PC-9 (cell line): ENCODE measurements at places on chromosomes 13 and 19.
A peak's percentile ranks its signal among the peaks of the same experiment; 100 is the strongest.

DNA sequence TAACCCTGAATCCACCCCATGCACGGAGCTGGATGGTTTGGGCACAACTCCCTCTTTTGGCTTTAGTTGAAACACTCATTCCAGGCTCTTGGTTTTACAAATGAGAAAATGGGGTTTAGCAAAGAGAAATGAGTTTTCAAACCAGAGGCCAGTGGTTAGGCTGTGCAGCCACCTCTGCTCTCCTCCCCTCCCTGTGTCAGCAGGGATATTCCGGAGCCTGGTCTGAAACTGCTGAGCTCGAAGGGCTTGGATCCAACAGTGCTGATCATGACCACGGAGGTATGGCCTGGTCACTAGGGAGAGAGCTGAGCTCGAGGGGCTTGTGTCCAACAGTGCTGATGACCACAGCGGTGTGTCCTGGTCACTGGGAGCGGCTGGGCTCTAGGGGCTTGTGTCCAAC lies 41.5 kb downstream of the ZNF787 start:
- DNase-seq, result no peak
- H3K36me3 ChIP-seq, result no peaks in the 10 kb centered on the region
- no peak overlapping the region for H3K4me3 ChIP-seq
- H3K27ac ChIP-seq, result no peak overlapping the region

DNA sequence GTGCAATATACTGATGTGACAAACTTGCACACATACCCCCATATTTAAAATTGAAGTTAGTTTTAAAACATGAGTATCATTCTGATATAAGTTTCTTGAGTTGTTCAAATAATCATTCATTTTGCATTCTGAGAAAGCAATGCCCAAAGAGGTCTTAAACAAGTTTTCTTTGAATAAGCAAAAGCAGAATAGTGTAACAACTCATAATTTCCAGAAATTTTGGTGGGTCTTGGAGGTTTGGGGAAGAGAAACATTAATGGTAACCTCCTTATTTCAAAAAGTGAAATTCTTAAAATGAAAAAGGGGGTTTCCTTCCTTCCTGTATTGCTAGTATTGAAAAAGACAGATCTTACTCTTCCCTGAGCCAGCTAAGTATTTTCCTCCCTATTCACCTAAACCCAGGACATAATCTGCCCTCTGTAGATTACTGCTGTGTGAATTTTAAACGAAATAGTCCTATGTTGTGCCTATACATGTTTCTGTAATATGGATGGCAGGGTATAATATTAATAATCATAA lies 30.4 kb downstream of the SLC25A15 start:
- H3K27ac ChIP-seq, result no peak overlapping the region
- H3K36me3 ChIP-seq, result no peaks in the 10 kb centered on the region
- no peak overlapping the region for H3K4me3 ChIP-seq
- H3K27me3 ChIP-seq, result no peaks in the 10 kb centered on the region
- DNase-seq, result no peak

GRCh38 chr13:73934215-73934641 lies 200.0 kb downstream of the KLF12 start:
- DNase-seq, result no peak
- no peak overlapping the region for H3K27ac ChIP-seq
- H3K4me3 ChIP-seq, result no peak overlapping the region
- peaks cover 5% of the 10 kb centered on the region; the same call in 1 of the 2 replicates for H3K4me1 ChIP-seq

GRCh38 chr13:104057861-104058260 lies 991.6 kb upstream of the SLC10A2 start:
- no peaks in the 10 kb centered on the region for H3K36me3 ChIP-seq
- no peak overlapping the region for H3K27ac ChIP-seq
- no peak overlapping the region for H3K4me3 ChIP-seq
- no peaks in the 10 kb centered on the region for H3K4me1 ChIP-seq

GRCh38 chr13:101447852-101448251 lies 4.6 kb upstream of the ITGBL1 start:
- no peaks in the 10 kb centered on the region for H3K36me3 ChIP-seq
- no peak for DNase-seq
- no peak overlapping the region for H3K4me3 ChIP-seq
- peaks cover 45% of the 10 kb centered on the region for H3K4me1 ChIP-seq

- H3K36me3 ChIP-seq, result no peaks in the 10 kb centered on the region
- H3K4me3 ChIP-seq, result no peak overlapping the region
- no peaks in the 10 kb centered on the region for H3K4me1 ChIP-seq
- H3K27ac ChIP-seq, result no peak overlapping the region
- H3K27me3 ChIP-seq, result no peaks in the 10 kb centered on the region
These were observed 725.2 kb upstream of the SLITRK1 start for GRCh38 chr13:84607261-84608013.

- peaks cover 4% of the 10 kb centered on the region for H3K36me3 ChIP-seq
- DNase-seq, result peak; percentile 94
- H3K27me3 ChIP-seq, result no peaks in the 10 kb centered on the region
- H3K4me3 ChIP-seq, result peak overlapping the region; percentile 90
- 0 out of 2 replicates have a peak, but pooled peaks cover 6% of the 10 kb centered on the region for H3K4me1 ChIP-seq
These were observed 33.6 kb downstream of the ZNF383 start for GRCh38 chr19:37251308-37252229.

DNA sequence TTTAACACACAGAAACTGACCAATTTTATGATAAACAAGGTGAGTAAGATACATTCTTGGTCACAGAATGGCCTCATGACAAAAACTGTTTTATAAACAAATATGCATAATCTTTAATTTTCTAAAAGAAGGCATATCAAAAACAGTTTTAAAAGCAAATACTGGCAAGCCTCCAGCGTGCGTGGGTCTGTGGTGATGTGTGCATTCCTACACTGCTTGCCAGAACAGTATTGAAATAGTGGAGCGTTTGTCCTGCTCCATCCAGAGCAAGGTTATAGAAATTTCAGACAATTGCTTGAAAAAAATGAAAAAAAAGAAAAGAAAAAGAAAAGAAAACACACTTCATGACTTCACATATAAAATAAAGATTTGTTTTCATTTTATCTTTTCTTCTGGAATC lies 140.9 kb downstream of the MZT1 start:
- no peak overlapping the region for H3K27ac ChIP-seq
- H3K27me3 ChIP-seq, result no peaks in the 10 kb centered on the region
- no peaks in the 10 kb centered on the region for H3K4me1 ChIP-seq
- DNase-seq, result no peak

DNA sequence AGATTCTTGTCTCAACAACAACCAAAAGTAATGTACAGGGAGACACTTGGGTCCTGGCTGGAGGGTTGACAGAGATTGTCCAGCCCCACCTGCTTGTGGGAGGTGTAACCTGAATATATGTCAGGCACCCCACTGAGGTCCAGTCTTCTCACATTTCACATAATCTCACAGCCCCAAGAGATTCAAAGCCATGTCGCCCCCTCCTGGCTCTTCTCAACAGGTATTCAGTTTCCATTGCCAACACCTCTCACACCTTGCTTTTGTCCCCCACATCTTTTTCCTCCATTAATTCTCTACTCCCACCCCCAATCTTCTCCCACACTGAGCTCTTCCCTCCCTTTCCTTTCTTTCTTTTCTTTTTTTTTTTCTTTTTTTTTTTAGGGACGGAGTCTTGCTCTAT lies 11.2 kb downstream of the UNC13A start:
- no peak overlapping the region for H3K4me3 ChIP-seq
- no peak overlapping the region for H3K27ac ChIP-seq
- H3K27me3 ChIP-seq, result peaks cover 34% of the 10 kb centered on the region
- H3K4me1 ChIP-seq, result peaks cover 9% of the 10 kb centered on the region
- H3K36me3 ChIP-seq, result no peaks in the 10 kb centered on the region
